AG20443 (cell line): ENCODE measurements at places on chromosomes 6 and 20.

GRCh38 chr6:147789430-147789947 is 281.0 kb downstream of the SAMD5 start:
- DNase-seq, result no peak

GRCh38 chr20:33679758-33680485 is 5.7 kb upstream of the NECAB3 start:
- DNase-seq, result no peak

DNA sequence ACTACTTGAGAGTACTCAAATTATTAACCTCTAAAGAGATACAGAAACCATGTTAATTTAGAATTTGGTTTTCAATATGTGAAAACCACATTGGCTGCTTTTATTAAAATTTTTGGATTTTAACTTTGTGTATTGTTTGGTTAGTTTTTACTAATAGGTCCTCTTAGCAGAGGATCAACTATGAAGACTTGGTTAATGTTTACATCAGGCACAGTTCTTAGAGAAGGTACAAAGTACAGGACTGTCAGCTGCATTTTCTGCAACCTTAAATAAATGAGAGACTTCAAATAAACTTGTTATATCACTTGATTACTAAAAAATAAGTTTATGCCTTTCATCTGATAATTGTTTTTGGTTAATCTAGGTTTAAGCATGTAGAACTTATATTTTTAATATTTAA is 89.1 kb downstream of the PHF3 start:
- DNase-seq, result no peak

- DNase-seq, result no peak
Observed at GRCh38 chr6:39289490-39289889, 24.7 kb downstream of the KCNK17 start.

- DNase-seq, result peak; percentile 43
Observed at GRCh38 chr6:141956046-141956761, 176.5 kb upstream of the GJE1 start.

- no peak for DNase-seq
Observed at GRCh38 chr6:119890470-119890869, 540.9 kb upstream of the MAN1A1 start.

DNA sequence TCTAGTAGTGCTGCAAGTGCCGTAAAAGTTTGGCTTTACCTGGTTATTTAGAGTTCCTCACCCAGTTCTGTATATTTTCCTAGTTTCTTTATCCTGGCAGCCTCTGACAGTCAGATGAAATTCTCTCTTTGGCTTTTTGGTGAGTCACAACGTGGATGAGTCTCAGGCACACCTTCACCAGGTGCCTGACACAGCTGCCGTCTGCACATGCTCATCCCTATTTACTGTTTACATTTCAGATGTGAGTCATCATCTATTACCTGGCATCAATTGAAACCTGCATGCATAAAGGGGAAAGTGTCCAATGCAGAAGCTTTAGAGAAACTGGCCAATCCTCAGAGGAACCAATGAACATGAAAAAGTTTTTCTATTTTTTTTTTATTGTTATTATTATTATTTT is 33.3 kb upstream of the ADGRF4 start:
- DNase-seq, result no peak

DNA sequence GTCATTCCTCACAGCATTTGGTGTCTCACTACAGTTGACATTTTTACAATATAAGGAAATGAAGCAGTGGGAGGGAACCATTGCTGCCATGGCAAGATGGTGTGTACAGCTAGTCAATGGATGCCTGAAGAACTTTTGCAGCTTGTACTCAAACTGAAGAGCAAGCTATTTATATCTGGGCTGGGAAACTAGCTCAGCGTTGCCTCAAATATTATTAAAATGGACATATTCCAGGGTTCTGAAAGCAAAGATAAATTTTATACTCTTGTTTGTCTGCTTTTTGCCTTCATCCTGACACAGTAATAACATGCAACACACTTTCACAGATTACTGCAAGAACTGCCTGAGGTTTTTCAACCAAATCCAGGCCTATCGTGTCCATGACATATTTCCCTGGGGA is 156.4 kb upstream of the COL21A1 start:
- DNase-seq, result no peak
